ENCODE measurements at places on chromosomes 1 and 21.

DNA sequence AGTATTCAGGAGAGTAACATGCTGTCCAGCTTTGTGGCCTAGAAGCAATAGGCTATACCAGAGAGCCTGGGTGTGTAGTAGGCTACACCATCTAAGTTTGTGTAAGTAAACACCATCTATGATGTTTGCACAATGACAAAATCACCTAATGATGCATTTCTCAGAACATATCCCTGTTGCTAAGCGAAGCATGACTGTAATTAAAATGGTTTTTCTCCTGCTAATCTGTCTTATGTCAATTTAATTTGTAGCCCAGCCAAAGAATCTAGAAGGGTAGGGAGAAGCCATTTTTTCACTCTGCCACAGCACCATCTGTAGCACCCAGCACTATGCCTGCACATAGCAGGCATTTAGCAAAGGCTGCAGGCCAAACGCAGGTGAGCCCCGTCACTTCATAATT is 2.0 kb upstream of the TTC24 start:
- no peak for DNase-seq

- no peak for DNase-seq
Observed at GRCh38 chr21:43884861-43885417, 19.9 kb downstream of the AGPAT3 start.

- DNase-seq: no peak
Observed at GRCh38 chr1:2590233-2591141, 3.9 kb downstream of the PRXL2B start.

DNA sequence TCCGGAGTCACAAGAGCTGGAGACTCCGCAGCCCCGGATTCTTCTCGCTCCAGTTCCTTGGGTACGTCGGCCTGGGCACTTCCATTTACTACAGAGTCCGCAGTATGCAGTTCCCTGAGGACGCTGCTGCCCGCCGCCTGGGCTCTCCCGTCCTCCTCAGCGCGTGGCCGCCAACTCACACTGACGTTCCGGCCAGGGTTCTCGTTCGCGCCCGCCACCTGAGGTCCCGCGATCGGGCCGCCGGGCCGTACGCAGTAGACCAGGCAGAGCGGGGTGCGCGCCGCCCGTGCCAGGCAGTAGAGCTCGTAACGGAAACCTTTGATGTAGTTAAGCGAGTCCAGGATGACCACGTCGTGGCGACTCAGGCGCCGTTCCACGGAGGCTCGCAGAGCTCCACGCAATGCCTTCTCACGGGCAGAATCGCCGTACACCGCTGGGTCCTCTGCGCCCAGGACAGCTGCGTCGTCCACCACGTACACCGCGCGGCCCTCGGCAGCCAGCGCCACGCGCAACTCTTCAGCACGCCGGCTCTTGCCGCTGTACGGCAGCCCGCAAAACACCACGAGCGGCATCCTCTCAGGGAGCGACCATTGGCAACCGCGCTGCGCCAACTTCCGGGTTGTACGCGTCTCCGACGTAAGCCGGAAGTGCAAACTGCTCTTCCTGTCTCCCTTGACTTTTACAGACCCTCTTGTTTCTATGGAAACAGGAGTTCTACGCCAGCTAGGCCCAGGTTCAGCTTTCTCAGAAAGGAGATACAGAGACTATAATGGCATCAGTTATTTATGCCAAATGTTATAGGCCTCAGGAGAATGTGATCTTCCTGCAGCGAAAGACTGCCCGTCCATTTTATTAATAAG is at the start of gene KTI12:
Gene KTI12, minus strand, starts transcription at position 621 of the 860 bp plus-strand sequence. Its CDS starts 49 bp downstream, at position 572.
- DNase-seq: peak; percentile 91

DNA sequence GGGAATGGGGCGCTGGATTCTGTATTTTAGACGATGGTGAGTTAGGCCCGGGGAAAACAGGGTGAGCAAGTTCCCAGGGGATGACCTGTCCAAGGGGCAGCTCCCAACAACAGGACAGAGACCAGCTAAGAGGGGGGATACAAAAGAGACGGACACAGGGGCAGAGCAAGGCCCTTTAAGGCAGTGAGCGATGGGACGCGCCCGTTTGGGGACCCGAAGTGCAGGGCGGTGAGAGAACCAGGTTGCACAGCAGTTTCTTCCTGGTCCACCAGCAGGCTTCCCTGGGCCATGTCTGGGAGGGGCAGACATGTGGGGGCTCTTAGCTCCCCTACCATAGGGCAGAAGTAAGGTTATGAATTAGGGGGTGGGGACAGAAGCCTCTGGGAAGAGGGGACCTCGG is 22.0 kb downstream of the INAVA start:
- no peak for DNase-seq

DNA sequence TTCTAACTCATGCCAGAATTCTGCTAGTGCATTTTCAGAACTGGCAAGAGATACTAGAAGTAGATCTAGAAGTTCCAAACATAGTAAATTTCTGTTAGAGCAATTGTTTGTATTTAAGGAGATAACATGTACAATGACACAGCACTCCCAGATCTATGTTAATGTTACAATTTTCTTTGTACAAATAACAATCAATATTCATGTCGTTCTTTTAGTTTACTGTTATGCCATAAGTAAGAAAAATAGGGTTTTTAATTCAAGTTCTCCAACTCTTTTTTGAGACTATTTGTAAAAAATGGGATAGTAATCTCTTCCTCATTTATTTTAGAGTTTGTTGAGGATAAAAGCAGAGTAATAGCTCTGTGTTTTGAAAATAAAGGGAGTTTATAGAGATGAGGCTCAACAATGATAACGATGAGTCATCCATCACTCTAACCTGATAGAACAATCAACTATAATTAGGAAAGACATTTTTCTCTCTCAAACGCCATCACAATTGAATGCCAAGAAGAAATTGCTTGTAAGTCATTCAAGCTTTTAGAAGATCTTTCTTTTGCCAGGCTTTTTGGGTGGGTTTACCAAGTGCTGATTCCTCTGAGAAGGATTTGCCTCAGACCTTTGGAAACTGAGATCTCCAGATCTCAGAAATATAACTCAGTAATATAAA is 638 bp downstream of the CD84 start:
- DNase-seq: no peak

GRCh38 chr21:43717967-43718871 is 710 bp upstream of the PDXK start:
- DNase-seq: no peak

- no peak for DNase-seq
Observed at GRCh38 chr1:5245348-5245747, 590.9 kb downstream of the AJAP1 start.

- DNase-seq: no peak
Observed at GRCh38 chr1:62800825-62801306, 16.9 kb downstream of the ATG4C start.

- no peak for DNase-seq
Observed at GRCh38 chr1:4594286-4594991, 60.0 kb upstream of the AJAP1 start.

DNA sequence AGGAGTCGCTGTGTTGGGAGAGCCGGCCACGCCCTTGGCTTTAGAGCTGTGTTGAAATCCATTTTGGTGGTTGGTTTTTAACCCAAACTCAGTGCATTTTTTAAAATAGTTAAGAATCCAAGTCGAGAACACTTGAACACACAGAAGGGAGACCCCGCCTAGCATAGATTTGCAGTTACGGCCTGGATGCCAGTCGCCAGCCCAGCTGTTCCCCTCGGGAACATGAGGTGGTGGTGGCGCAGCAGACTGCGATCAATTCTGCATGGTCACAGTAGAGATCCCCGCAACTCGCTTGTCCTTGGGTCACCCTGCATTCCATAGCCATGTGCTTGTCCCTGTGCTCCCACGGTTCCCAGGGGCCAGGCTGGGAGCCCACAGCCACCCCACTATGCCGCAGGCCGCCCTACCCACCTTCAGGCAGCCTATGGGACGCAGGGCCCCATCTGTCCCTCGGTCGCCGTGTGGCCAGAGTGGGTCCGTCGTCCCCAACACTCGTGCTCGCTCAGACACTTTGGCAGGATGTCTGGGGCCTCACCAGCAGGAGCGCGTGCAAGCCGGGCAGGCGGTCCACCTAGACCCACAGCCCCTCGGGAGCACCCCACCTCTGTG is 4.7 kb downstream of the C1orf35 start:
- DNase-seq: no peak

DNA sequence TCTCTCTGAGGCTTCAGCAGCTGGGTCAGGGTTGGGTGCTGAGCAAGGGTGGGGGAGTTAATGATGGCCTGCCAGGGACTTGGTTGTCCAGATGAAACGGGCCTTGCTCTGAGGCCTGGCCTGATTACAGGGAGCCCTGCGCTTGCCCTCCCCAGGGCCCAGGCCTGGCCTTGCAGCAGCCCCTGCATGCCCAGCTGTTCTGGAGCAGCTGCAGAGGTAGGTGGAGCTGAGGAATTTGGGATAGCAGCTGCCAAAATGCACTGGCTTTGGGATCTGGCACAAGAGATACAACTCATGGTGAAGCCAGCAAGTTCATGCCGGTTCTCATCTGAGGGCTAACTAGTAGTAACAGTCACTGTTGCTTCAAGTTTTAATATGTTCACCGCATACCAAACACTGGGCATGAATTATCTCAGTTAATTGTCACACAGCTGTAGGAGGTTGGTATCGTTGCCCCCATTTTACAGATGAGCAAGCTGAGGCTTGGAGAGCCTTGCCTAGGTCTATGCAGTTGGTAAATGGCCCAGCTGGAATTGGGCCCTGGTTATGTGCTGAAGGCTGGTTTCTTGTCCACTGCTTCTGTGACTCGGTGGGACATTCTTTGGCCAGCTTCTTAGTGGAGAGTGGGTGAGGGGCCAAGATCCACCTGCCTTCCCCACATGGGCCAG is 7.3 kb upstream of the SERINC2 start:
- DNase-seq: no peak

DNA sequence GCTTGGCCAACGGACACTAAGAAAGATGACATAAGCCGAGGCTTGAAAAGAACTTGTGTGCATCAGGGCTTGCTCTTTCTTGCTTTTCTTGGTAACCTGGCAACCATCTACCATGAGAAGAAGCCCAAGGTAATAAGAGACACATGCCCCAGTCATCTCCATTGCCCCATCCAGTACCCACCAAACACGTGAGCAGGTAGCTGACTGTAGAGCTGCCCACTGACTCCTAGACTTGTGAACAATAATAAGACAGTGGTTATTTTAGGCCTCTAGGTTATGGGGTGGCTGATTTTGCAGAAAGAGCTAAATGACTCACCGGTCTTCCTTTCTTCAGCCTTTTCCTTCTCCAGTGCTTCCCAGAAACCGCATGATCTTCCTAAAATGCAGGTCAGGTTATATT is 105.0 kb upstream of the JUN start:
- DNase-seq: peak; percentile 52

- no peak for DNase-seq
Observed at GRCh38 chr1:95728841-95729240, 494.8 kb downstream of the RWDD3 start.

All from kidney tubule cell (primary cell).